Fibroblast of skin of right quadriceps (primary cell): ENCODE measurements at places on chromosomes 3 and 15.

DNA sequence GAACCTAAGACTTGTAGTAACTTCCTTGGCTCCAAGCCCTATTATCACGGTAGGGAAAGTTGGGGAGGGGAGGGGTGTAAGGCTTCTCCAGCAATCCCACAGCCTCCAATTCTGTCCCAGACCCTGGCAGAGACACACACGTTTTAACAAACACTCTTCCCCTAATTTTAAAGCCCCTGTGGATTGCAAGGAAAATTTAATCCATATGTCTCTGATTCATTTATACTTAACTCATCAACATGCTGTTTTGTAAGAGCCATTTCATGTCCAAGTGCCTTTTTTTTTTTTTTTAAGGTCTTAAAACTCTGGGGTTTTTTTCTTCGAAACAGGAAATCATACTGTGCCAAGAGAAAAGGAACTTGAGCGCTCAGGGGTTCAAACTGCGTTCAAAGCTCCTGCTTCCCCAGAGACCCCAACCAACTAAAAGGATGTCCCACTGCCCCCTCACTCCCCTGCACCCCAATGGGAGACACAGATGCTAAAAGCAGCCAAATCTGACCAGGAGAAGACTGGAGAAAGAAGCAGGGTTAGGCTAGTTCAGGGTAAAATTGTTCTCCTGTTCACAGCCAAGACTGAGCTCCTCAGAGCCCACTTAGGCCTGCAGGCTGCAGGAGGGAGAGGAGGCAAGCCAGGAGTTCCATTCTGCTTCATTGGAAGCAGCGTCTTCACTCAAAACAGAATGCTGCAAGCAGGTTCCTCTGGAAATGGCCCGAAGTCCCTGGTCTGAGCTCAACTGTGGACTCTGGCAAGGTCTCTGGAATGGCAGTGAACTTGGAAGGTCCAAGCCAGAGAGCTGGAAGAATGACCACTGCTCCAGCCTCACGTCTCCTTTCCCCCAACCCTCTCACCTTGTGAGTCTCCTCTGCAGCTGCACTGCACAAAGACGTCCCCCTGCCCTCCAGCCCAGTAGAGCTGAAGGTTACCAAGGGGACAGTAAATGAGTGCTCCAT lies 172.5 kb downstream of the NTRK3 start:
- DNase-seq = peak; percentile 92

DNA sequence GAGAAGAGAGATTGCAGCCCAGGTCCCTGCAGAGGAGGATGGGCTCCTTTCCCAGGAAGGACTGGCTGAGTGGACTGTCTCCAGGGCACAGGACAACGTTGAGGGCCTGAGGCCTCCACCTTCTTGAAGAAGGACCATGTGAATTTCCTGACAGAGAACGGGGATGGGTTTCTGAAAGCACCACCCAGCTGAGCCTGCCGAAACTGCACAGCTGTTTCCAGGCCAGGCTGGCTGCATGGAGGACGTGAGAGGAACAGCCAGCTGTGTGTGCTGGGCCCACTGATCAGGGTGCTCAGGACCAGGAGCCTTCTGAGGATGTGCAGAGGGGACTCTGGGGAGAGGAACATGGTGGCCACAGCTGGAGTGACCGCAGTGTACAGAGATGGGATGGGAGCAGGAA lies 39.2 kb downstream of the HMCES start:
- DNase-seq = no peak

DNA sequence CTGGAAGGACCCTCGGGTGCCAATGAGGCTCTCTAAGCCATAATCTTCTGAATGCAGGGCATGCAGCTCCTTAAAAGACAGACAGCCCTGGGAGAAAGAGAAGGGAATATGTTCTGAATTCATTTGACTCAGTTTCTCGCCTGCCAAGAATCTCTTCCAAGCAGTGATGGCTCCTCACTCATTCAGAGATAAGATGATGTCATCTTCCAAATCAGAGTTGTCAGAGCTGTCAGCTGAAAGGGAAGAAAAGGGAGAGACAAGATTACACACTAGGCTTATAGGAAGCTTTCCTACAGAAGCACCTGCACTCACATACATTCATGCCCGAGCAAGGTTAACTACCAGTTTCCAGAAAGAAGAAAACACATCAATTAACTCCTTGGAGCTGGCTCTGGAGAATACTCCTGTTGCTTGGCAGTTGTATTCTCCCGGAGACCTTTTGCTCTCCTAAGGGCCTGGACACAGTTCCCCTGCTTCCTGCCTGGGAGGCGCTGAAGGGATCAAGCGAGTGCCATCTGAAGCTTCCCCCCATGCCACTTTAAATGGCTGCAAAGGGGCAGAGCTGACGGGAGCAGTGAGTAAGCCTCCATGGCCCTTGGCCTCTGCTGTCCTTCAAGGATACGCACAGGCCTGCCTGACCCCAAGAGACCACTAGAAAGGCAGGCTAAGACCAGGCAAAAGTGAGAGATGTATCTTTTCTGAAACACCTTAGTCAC lies 7.7 kb downstream of the RBM15B start:
- DNase-seq = no peak

DNA sequence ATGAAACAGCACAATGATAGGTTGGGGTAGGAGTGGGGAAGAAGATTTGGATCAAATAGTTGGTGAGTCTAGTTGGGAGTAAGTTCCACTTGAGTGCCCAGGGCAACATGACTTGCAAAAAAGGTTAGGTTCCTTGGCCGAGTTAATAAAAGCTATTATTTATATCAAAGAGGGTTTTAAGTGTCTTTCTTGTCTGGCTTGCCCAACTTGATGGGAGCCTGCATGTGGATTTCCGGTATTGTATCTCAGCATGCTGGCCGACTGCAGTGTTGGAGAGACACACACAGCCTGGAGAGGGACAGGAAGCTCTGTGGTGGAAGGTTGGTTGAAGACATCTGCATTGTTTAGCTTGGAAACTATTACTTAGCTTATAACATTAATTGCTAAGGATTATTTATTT lies 449.5 kb upstream of the TBL1XR1 start:
- no peak for DNase-seq

DNA sequence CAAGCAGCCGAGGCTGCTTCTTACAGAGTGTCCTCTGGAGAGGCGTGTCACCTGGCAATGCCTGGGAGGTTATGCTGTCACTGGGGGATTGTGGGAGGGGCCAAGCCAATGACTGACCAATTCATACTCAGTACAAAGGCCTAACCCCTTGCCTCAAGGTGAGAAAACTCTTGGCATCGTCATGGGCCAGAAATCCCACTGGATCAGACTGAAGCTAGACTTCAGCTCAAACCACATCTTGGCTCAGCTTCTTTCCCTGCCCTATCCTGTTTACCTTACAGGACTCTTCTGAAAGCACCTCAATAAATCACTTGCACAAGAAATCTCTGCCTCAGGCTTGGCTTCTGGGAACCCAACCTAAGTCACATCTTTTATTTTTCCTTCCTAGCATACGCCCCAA lies 9.5 kb downstream of the ANAPC13 start:
- no peak for DNase-seq

DNA sequence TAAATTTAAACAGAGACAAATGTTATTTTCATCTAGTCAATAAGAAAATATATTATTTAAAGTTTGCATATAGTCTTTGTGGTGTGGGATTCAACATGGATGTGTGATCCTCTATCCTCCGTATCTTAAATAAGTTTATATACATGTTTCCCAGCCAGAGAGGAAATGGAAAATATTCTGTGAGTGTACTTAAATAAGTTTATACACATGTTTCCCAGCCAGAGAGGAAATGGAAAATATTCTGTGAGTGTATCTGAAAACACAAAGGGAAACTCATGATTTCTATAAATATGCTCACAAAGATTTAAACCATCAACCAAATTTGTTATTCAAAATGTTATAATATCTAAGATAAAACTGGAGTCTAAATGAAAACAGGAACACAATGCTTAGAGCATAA lies 110.0 kb upstream of the MELTF start:
- no peak for DNase-seq

- DNase-seq = peak; percentile 11
These were observed at the start of gene PARP15 for GRCh38 chr3:122577409-122578031. TSS of gene PARP15 (plus strand) at chr3:122577650. CDS start at chr3:122577668, 18 bp downstream.

GRCh38 chr3:38401246-38401962 lies 52.3 kb upstream of the ACVR2B start:
- DNase-seq = no peak

- peak; percentile 46 for DNase-seq
These were observed 10.6 kb downstream of the DENND6A start for GRCh38 chr3:57682284-57682683.

- DNase-seq = no peak
These were observed 21.3 kb downstream of the LSAMP start for GRCh38 chr3:116423945-116424344.

DNA sequence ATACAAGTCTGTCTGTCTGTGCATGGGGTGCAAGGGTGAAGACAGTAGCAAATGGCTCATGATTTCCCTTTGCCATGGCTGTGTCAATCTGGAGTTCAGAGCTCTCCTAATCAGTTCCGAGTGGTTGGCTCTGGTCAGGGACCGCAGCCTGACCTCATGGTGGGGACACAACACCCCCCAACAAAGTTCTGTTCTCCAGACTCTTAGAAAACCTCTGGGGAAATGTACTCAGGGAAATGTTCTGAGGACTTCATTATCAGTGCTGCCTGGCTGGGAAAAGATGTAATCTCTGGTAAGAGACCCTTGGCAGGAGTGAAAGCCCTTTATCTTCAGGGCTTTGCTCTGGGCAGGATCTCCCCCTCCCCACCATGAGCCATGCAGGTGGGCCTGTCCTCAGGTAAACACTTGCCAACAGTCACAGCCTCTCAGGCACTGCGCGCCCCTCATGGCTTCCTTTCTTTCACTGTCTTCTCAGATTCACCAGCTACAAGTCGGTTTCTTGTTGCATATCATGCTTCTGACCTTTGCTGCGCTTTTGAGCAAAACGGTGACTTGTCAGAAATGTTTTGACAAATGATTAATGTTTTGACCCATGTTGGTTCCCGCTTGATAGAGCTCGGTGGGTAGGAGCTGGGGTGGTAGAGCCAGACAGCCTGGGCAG lies 95.5 kb downstream of the ST6GAL1 start:
- no peak for DNase-seq

GRCh38 chr15:101022876-101023275 lies 103.7 kb downstream of the LRRK1 start:
- no peak for DNase-seq

DNA sequence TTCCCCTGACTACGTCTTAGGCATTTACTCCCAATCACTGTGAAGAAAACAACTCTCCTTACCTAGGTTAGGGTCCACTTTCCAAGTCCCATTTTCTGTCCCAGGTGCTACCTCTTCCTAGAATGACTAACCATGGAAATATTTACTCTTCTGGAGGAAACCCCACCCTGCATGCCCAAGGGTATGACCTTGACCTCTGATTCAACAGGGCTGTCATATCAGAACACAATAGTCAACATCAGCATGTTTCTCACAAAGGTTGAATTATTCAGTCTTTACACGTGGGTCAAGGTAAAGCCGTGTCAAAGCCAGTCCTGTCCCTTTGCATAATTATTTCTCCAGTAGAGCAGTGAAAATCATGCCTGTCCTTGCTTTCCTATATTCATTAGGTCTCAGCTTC lies 4.3 kb upstream of the FRMD5 start:
- no peak for DNase-seq

GRCh38 chr3:5754602-5755001 lies 567.1 kb downstream of the EDEM1 start:
- no peak for DNase-seq

- no peak for DNase-seq
These were observed 835.4 kb upstream of the GBE1 start for GRCh38 chr3:82596805-82597204.

GRCh38 chr3:180680097-180680430 lies 775 bp upstream of the CCDC39 start:
- DNase-seq = peak; percentile 23

DNA sequence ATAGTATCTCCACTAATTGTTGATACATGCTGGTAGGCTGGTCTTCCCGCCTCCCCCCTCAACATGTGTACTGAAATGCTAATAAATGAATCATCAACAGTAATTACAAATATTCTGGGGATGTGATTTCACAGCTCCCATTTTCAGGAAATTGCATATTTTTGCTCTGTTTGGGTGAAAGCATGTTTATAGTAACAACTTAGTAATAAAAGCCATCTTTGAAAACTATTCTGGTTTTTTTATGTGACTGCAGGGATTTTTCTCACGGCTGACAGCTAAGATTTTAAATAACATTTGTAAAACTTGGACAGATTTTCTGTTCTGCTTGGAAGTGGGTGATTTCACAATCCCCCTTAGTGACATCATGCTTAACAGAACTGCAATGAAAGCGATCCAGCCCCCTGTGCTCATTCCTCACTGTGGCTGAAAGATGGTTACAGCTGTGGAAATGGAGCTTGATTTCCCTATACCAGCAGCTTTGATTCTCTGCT lies 25.6 kb upstream of the FAM174B start:
- peak; percentile 96 for DNase-seq

DNA sequence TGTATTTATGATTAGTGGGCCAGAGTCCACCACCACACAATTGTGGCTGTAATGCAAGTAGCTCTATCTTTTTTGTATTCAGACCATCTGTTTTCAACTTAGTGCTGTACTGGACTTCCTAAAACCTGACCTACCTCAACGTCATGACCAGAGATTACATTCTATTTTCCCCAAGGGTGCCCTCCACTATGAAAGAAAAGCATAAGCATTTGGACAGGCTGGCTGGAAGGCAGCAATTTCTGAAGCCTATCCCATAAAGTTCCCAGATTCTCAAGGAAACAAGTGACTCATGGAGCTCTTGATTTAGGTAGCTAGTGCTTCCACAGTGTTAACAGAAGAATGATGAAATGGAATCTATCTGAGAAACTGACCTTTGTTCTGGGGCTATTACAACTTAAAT lies 75.8 kb downstream of the COL8A1 start:
- peak; percentile 91 for DNase-seq

- DNase-seq = no peak
These were observed 33.5 kb downstream of the BDH1 start for GRCh38 chr3:197522183-197522715.
